ENCODE measurements at places on chromosomes 13 and 19.
A peak's percentile ranks its signal among the peaks of the same experiment; 100 is the strongest.

GRCh38 chr13:36887758-36888521, 32.1 kb downstream of the SMAD9 start:
- DNase-seq: no peak

GRCh38 chr19:19626516-19627472, 1.2 kb downstream of the LPAR2 start:
- no peak for DNase-seq

- DNase-seq: peak; percentile 79
These were observed 15.4 kb upstream of the AP1M2 start for GRCh38 chr19:10602330-10603083.

DNA sequence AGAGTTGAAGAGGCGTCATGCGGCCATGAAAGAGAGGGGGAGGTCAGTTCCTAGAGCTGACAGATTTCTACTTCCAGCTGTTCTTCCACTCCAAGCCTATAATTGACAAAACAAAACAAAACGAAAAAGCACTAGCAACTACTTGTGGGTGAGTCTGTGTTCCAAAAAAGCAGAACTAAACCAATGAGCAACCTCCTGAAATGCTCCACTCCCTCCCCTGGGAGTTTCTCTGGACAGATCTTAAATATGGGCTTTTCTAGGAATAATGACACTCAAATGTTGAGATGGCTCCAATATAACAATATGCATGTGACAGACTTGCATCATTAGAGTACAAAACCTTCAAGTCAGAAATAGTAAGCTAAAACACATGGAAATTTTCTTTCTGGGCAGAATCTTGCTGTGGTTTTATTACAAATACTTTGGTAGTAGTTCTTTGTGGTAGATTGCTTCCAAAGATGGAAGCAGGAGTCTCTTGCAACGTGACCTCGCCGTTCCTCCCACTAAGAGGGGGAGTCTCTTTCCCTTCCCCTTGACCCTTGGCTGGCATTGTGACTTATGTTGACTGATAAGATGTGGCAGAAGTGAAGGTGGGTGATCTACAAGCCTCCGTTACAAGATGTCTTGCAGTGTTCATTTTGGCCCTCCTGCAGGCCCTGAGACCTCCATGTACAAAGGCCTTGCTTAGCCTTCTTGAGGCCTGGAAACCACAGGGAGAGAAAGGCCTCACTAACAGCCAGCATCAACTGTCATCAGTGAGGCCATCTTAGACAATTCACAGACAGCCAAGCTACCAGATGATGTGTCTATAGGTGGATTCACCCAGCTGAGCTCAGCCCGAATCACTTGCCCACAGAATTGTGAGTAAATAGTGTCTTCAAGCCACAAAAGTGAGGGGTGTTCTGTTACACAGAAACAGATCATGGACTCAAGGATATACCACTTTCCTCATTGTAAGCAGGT, 173.1 kb upstream of the RFC3 start:
- DNase-seq: peak; percentile 25

DNA sequence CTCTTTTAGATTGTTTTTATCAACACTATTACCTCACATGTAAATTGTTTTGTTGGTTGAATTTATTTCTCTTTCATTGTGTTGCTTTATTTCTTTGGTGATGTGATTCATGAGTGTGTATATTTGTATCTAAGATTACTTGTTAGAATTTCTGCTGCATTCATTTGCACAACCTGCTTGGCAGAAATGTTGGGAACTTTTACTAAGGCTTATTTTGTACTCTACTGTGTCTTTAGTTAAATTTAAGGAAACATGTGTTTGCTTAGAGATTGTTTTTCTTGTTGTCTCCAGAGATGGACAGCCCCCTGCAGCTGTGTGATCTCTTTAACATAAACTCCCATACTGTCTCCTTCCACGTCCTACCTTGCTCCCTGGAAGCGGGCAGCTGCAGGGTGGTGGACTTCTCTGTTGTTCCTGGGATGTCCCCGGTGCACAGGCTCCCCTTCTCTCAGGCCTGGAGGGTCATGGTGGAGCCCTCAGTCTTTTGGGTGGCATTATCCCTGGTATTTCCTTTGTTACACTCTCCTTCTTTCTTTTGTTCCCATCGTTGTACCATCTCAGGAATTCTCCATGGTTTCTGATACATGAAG, 212.0 kb upstream of the SPRY2 start:
- no peak for DNase-seq

- no peak for DNase-seq
These were observed 628.3 kb upstream of the SLC10A2 start for GRCh38 chr13:103694471-103694870.

DNA sequence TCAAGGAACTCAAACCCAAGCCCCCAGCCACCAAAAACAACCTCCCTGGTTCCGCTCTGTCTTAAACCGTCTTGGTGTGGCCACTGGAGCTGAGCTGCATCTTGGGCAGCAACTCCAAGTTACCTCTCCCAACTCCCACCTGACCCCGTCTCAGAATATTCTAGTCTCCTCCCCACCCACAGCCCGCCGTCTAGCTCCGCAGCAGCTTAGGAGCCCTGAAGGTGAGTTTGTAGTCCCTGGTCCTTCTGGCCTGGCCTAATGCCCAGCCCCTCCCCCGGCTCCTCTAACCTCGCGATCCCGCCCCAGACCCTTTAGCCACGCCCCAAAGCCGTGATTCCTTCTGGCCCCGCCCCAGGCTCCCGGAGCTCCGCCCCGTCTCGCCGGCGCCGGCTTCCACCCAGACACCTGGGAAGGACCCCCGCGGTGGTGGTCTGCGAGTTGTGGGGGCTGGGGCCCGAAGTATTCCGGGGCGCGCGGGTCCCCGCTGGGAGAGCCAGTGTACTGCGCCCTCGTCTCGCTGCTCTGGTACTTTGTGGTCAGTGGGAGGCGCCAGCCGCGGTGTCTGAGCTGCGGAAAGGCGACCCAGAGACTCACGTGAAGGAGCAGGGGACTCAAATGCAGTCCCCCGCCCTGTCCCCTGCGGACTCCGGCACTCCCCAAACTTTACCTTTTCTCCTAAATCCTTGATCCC, 2.5 kb upstream of the LHB start:
- DNase-seq: peak; percentile 75

- no peak for DNase-seq
These were observed 2.3 kb upstream of the ILF3 start for GRCh38 chr19:10651851-10652250.

DNA sequence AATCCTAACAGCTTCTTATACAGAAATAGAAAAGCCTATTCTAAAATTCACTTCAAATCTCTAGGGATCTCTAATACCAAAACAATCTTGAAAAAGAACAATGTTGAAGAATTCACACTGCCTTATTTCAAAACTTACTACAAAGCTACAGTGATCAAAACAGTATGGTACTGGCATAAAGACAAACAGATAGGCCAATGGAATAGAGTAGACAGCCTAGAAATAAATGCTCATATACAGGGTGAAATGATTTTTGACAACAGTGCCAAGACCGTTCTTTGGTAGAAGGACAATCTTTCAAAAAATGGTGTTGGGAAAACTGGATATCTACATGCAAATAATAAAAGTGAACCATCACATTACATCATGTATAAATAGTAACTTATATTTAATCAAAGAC, 11.8 kb upstream of the ZNF563 start:
- no peak for DNase-seq

DNA sequence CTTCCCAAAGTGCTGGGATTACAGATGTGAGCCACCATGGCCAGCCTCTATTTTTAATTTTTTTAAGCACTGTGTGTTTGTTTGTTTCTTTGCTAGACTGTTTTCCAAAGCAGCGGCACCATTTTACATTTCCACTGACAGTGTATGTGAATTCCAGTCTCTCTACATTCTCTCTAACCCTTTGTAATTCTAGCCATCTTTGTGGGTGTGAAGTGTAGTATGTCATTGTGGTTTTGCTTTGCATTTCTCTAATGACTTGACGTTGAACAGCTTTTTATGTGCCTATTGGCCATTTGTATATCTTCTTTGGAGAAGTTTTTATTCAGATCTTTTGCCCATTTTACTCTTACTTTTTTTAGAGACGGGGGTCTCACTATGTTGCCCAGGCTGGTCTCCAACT, 11.6 kb downstream of the PNPLA6 start:
- no peak for DNase-seq

DNA sequence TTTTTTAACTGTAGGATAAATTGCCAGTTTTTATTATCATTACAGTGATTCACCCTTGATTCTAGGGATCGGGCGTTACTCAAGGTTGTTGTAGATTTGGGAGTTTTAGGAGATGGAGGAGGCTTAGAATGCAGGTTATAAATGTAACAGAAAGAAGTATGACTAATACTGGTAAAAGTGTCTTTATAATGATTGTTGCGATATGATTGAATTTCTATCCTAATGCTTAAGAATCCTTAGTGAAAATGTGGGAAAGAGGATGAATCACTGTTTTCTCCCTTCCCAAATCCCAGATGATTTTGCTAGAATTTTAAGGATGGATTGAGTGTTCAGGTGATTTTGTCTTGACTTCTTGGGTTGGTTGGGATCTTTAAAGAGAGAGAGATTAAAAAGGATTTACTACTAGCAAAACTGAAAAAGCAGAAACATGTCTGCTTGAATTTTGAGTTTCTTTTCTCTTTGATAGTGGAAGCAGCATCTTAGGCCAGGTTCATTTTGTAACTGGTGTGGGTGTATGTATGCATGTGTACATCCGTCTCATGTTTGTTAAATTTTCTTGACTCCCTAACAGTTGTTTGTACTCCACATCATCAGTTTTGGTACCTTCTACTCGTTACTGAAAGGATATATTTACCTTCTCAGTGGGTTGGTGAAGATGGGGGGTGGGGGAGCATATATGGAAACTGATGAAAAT, 25.9 kb downstream of the ARHGAP35 start:
- DNase-seq: peak; percentile 80

- DNase-seq: no peak
These were observed 14.0 kb downstream of the KLK4 start for GRCh38 chr19:50897191-50897607.

GRCh38 chr19:35044317-35045117, 3.0 kb downstream of the HPN start:
- peak; percentile 59 for DNase-seq

- peak; percentile 41 for DNase-seq
These were observed 102.6 kb upstream of the MYCBP2 start for GRCh38 chr13:77429320-77430142.

DNA sequence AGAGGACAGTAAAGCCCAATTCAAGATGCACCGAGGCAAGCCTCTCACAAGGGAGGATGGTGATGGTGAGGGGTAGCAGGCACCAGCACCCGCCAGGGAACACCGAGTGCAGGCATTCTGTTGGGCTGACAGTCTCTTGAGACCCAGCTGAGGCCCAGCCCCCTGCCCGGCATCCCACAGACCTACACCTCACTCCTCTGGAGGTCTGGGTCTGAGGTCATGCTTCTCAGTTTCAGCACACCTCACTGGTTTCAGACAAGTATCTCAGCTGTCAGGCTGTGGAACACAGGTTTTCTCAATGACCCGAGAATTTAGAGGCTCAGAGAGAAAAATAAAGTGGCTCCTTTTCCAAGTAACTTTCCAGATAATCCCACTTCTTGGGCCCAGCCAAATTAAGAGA, 27.7 kb upstream of the EPHX3 start:
- no peak for DNase-seq

DNA sequence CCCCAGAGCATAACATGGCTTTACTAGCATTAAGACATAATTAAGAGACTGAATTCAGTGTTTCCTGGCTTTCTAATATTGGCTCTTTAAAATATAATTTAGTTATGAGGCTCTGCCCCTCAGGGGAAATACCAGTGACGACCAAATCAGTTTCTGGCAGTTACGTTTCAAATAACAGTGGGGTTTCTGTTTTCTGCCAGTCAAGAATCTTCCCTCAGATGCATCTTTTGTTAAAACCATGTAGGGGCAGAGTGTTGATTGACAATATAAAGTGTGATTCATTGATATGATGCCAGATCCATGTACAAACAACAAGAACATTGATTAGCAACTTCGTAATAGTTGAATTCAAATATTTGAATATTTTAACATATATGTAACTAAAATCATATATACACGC, 1169.7 kb downstream of the DIAPH3 start:
- no peak for DNase-seq

DNA sequence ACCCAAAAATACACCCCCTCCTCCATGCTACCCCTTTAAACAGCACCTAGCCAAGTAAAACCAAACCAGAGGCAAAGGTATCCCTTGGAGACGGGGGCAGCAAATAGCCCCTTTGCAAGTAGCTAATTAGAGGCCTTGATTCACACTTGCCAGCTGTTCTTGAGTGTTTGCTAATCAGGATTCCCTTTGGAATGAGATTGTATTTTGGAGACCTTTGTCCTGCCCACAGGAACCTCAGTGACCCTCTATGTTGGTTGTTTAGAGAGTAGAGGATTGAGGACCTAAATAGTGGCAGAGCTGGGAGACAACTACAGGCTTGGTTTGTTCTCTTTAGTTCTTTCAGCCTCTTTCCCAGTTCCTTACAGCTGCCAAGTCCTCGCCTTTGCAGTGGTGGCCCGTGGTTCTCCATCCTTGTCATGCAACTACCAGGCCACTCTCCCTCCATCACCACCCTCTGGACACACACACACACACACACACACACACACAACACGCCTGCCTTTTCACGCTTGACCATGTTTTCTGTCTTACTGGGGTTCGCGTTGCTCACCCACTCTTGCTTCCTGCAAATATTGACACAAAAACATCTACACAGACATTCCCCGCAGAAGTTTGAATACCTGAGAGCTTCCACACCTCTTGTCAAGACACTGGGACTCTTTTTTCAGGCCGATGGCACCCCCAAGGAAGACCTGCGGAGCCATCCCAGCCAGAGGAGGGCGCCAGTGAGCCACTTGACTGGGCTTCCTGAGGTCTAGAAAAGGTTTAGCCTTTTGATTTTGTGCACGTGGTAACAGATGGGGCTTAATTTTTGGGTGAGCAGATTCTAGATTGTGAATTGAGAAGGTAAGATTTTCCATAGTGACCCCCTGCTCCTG, 80.0 kb upstream of the GPR183 start:
- DNase-seq: peak; percentile 18

- no peak for DNase-seq
These were observed 397 bp downstream of the DACT3 start for GRCh38 chr19:46660551-46661019.

GRCh38 chr19:49690656-49691242, at the start of gene CPT1C:
Gene CPT1C, plus strand, starts transcription at chr19:49691116. Its CDS starts 1,137 bp downstream, at chr19:49692253.
- DNase-seq: peak; percentile 90

DNA sequence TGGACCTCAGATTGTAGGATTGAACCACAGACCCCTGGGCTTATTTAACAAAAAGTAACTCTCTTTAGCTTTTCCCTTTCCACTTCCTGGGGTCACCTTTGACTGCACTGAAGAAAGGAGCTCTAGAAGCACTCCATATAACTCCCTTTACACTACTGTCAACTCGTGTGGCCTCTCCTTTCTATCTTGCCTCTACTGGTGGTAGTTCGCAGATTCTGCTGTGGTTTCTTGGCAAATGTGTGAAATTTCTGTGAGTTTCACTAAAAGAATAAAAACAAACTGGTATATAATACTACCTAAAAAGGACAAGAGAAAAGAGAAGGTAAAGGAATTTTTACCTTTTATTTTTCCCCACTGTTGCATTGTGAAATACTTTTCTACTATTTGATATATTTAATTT, 1298.1 kb downstream of the PCDH9 start:
- DNase-seq: no peak

GRCh38 chr19:6424195-6424938, at the start of gene KHSRP:
Gene KHSRP, minus strand, starts transcription at chr19:6424811. Its CDS starts 110 bp downstream, at chr19:6424701.
- peak; percentile 7 for DNase-seq
